ENCODE measurements at places on chromosomes 3 and 15.

DNA sequence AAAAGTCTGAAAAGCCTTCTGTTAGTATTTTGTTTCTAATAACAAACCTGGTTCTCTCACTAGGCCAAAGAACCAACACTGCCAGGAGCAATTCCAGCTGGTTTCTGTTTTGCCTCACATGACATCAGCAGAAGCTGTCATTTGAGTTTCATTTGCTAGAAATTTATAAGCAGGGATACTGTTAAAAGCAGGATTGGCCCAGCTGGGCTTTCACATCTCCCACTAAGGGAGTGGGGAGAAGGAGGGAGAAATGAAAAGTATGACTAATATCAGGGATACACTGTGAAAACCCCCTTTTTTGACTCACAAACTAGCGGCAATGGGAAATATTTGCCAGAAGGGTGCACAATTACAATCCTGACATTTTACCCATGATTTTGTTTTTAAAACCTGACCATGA is 5.3 kb downstream of the CCDC80 start:
- DNase-seq = peak; percentile 84

DNA sequence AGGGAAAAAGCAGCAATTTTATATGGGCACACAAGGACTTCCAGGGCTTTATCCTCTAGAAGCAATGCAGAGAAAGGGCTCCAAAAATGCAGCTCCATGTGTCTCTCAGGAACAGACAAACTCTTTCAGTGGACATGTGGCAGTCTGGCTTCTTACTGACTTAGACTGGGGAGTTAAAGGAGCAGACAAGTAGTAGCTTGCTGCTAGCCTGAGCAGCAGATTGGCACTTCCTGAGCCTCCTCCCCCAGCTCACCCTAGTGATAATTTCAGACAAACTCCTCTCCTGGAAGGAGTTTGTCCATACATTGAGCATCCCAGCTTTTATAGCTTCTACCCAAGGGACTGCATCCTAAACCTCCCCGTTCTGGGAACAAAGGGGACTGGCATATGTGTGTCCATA is 101.7 kb upstream of the MANF start:
- DNase-seq = no peak

DNA sequence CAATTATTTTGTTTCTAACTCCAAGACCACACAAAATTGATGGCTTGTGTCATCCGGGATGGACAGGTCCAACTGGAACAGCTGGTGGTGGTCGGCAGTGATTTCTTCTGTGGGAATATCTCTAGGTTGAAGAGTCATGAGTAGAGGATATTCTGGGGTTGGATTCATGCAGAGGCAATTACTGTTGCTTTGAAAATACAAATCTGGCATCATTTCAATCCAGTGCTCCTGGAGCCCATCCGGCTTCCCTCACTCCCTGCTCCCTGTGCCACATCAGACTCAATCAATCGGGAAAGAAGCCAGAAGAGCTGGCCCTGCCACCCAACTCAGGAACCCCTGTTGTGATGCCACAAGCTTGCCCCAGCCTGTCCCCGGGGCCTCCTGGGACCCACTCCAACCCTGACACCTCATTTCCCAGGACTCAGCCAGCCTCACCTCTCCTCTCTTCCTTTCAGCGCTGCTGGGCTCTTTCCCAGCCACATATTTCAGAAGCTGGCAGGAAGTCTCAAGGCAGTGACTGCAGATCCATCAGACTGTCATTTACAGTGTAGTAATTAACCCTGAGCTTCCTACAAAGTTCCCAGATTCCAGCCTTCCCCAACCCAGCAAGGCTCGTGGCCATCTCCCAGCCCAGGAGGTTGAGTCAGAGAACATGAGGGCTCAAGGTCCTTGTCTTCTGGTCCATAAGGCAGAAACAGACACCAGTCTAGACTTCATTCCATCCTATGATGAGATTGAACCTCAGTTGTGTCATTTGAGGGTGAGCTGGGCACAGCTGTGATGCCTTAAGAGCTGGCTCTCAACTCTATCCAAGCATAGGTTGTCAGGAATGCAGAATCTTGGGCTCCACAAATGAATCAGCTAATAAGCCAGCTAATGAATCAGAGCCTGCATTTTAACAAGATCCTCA is 114.0 kb downstream of the FAM174B start:
- DNase-seq = peak; percentile 10

DNA sequence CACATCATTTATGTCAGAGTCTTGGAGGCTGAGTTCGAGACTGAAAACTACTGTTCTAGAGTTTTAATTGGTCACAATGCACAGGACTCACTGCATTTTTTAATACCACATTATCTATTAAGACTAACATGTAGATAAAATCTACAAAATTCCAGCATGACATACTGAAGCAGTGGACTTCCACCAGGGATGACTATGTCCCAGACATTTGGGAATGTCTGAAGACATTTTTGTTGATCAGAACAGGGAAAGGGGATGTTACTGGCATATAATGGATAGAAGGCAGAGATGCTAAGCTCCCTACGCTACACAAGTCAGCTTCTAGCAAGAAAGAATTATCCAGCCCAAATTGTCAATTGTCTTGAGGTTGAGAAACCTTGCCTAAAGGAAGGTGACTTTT is 419.0 kb upstream of the TGFBR2 start:
- DNase-seq = no peak

DNA sequence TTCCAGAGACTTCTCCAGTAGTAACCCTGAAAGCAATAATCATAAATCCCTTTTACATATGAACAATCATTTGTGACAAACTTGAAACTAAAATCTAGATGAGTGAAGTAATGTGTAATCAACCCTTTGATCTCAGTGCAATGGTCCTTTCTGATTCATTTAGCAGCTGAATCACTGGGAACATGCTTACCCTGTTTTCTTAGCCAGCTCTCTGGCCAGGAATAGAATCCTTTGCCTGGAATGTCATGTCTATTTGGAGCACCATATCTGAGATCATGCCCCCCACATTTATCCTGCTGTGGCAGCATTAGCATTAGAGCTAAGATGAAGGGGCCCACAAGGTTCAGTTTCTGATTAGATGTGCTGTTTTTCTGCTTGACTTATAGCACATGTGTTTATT is 309.8 kb downstream of the OXSM start:
- DNase-seq = no peak

DNA sequence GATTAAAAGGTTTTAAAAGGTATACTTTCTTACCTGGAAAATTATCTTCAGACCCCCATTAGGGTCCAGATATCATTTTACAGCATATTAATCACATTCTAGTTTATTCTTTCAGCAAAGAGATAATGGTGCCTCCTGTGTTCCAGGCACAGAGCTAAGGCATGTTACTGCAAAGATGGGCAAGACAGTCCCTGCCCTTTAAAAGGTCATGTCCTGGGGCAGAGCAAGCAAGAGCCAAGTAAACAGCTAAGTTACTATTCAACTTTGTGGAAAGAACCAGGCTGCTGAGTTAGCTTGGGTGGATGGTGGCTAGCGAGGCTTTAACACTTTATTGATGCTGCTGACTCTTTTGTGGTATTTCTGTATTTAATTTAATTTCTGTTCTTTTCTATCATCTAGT is 75.0 kb downstream of the LRRC28 start:
- DNase-seq = no peak

DNA sequence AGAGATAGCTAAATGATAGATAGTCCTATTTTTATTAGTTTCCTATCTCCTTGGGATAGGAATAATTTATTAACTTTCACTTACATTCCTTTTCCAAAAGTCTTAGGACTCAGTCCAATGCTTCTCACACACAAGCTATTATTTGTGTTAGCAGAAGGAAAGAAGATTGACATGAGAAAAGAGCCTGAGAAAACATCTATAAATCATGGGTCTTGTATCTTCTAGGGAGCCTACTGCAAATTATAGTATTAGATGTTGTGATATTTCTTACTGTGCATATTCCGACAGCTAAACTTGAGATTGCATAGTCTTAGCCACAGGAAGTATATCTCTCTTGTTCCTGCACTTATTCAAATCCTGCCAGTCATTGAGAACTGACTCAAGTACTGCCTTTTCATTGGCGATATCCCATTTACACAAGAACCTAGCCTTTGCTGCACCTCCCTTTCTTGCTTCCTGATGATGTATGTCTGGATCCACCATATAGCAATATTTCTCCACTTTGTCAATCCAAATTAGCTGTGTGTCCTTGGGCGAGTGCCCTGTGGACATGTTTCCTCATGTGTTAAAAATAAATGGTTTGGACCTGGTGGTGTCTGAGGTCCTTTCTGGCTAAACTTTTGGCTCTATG is 245.1 kb upstream of the LMCD1 start:
- DNase-seq = no peak

- no peak for DNase-seq
These were observed 52.3 kb upstream of the CNOT10 start for GRCh38 chr3:32632533-32633265.

- no peak for DNase-seq
These were observed 154.3 kb upstream of the ARPP21 start for GRCh38 chr3:35484929-35485530.

- peak; percentile 2 for DNase-seq
These were observed 6.6 kb downstream of the PLSCR5 start for GRCh38 chr3:146598535-146598934.

- DNase-seq = peak; percentile 39
These were observed 15.4 kb downstream of the RASGRP1 start for GRCh38 chr15:38549222-38549621.

GRCh38 chr3:142888099-142888480 is 793 bp downstream of the PCOLCE2 start:
- peak; percentile 40 for DNase-seq

- DNase-seq = no peak
These were observed 97.8 kb downstream of the SST start for GRCh38 chr3:187572441-187572840.
